Liver (tissue), 10 donors: ENCODE measurements at places on chromosomes 1 and 21.
A peak's percentile ranks its signal among the peaks of the same experiment; 100 is the strongest.

DNA sequence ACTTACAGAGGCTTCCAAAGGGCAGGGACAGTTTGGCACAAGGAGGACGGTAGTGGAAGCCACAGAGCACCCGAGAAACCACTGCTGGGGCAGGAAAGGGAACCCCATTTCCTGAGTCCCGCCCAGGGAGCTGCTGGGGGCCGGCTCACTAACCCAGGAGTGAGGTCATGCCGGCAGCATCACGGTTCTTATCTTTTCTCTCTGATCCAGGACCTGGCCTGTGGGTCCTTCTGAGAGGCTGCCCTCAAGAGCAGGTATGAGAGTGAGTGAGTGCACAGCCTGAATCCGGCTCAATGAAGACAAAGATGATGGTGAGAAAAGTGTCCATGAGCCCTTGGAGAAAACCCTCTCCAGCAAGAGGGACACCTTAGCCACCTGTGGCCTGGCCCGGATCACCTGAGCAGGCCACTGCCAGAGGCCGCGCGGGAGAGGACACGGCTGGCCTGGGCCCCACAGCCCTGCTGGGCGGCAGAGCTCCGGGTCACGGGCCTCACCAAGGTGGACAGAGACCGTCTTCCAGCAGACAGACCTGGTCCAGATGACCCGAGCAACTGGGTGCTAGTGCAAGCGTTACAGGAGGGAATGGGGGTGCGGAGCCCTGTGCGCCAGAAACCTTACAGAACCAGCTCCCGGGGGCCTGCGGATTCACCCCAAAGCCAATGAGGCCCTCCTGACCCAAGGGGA lies 94.9 kb downstream of the RIPK4 start:
- no peaks in the 10 kb centered on the region for H3K27me3 ChIP-seq
- H3K36me3 ChIP-seq, result no peaks in the 10 kb centered on the region
- H3K4me3 ChIP-seq, result no peak overlapping the region
- H3K27ac ChIP-seq, result no peak overlapping the region
- DNase-seq, result no peak
- H3K4me1 ChIP-seq, result no peaks in the 10 kb centered on the region

- no peaks in the 10 kb centered on the region for H3K4me1 ChIP-seq
- no peak overlapping the region for H3K27ac ChIP-seq
- H3K36me3 ChIP-seq, result peaks cover 23% of the 10 kb centered on the region
- H3K27me3 ChIP-seq, result no peaks in the 10 kb centered on the region
- DNase-seq, result no peak
Measured at GRCh38 chr1:229596925-229597699, 28.8 kb downstream of the TAF5L start.

DNA sequence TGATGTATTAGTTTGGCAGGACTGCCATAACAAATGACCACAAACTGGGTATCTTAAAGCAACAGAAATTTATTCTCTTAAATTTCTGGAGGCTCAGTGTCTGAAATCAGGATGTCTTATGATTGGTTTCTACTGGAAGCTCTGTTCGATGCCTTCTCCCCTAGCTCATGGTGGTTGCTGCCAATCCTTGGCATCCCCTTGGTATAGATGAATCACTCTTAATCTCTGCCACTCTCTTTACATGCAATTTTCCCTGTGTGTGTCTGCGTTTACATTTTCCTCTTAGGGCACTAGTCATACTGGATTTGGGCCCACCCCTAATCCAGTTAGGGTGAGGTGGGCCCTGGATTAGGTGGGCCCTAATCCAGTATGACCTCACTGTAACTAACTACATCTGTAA lies 54.7 kb upstream of the MPC2 start:
- no peaks in the 10 kb centered on the region for H3K27me3 ChIP-seq
- H3K36me3 ChIP-seq, result peaks cover 18% of the 10 kb centered on the region
- no peak overlapping the region for H3K4me3 ChIP-seq
- peaks cover 11% of the 10 kb centered on the region for H3K4me1 ChIP-seq

GRCh38 chr1:222813866-222814535 lies 838 bp upstream of the DISP1 start:
- H3K4me3 ChIP-seq, result no peak overlapping the region
- H3K36me3 ChIP-seq, result no peaks in the 10 kb centered on the region
- H3K27ac ChIP-seq, result peak overlapping the region; percentile 86
- H3K4me1 ChIP-seq, result no peaks in the 10 kb centered on the region

- H3K4me1 ChIP-seq, result peaks cover 38% of the 10 kb centered on the region
- DNase-seq, result peak; percentile 56
- peak within 1 kb of the TSS; percentile 94 for H3K27ac ChIP-seq
- H3K36me3 ChIP-seq, result no peaks in the 10 kb centered on the region
Measured at GRCh38 chr1:209674957-209675564, at the start of gene G0S2. G0S2 (plus strand) TSS chr1:209675412; CDS start chr1:209675685, 273 bp downstream.

DNA sequence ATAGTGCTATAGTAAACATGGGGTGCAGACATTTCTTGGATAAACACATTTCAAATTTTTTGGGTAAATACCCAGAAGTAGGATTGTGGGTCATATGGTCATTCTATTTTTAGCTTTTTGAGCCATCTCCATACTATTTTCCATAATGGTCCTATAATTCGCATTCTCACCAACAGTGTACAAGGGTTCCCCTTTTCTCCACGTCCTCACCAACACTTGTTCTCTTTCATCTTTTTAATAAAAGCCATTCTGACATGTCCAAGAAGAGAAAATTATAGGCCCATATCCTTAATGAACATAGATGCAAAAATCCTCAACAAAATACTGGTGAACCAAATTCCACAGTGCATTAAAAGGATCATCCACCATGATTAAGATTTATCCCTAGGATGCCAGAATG lies 8.9 kb downstream of the STUM start:
- no peaks in the 10 kb centered on the region for H3K27me3 ChIP-seq
- H3K4me3 ChIP-seq, result no peak overlapping the region
- H3K27ac ChIP-seq, result no peak overlapping the region
- no peak for DNase-seq

DNA sequence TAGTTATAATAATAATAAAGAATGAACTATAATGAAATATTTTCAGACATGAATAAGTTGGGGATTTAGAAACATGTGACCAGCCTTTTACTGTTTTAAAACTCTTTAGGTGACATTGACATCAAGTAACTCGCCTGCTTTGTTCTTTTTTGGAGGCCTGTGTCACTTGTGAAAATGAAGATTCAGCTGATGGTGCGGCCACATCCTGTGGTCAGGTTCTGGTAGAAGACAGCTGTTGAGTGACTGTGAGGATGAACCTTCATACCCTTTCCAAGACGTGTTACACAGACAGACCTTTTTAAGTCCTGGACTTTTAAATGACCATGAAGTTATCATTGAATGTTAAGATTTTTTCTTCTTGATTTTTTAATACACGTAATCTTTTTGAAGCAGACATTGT lies 10.3 kb downstream of the UTS2 start:
- no peak overlapping the region for H3K4me3 ChIP-seq
- H3K4me1 ChIP-seq, result no peaks in the 10 kb centered on the region
- no peak overlapping the region for H3K27ac ChIP-seq
- no peak for DNase-seq
- peaks cover 69% of the 10 kb centered on the region for H3K36me3 ChIP-seq

DNA sequence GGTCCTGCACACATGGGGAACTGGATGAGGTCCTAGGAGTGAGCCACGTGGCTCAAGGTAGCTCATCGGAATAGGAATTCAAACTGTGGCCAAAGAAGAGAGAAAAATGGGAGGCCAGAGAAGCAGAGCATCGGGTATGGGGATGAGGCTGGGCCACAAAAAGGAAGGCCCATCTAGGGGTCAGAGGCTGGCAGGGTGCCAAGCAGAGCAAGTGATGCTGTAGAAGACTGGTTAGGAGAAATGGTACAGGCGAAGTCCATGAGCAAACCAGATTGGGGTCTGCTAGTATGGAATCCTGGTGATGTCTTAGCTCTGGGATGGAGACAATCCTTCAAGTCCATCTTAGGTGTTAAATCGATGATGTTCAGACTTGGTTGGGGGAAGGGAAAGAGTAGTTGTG lies 68.0 kb downstream of the TEX35 start:
- H3K4me1 ChIP-seq, result no peaks in the 10 kb centered on the region
- no peaks in the 10 kb centered on the region for H3K27me3 ChIP-seq
- no peak overlapping the region for H3K4me3 ChIP-seq
- H3K27ac ChIP-seq, result no peak overlapping the region
- H3K36me3 ChIP-seq, result no peaks in the 10 kb centered on the region
- no peak for DNase-seq

GRCh38 chr1:31346785-31347184 lies 26.1 kb downstream of the FABP3 start:
- peak; percentile 44 for DNase-seq
- H3K4me3 ChIP-seq, result no peak overlapping the region
- no peaks in the 10 kb centered on the region for H3K27me3 ChIP-seq
- no peaks in the 10 kb centered on the region for H3K4me1 ChIP-seq

GRCh38 chr1:166029196-166029945 lies 137.4 kb downstream of the FAM78B start:
- H3K27ac ChIP-seq, result no peak overlapping the region
- H3K27me3 ChIP-seq, result no peaks in the 10 kb centered on the region
- peaks cover 4% of the 10 kb centered on the region for H3K4me1 ChIP-seq
- H3K36me3 ChIP-seq, result no peaks in the 10 kb centered on the region
- DNase-seq, result no peak
- no peak overlapping the region for H3K4me3 ChIP-seq

DNA sequence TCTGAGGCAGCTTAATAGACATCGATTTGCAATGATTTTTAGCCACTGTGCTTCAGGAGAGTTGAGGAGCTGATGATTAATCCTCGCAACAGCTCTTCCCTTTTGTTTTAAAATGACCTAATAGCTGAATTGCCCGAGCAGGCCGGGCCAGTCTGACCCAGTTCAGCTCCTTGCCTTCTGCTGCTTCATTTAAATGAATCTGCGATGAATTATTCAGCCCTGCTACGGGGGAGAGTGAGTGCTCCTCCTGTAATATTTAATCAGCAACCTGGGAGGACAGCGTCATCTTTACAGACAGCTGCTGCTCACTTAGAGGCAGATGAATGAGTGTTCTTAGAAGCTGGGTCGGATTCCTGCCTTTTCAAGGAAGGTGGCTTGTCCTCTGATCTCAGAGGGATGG lies 325.1 kb downstream of the CAMTA1 start:
- no peaks in the 10 kb centered on the region for H3K36me3 ChIP-seq
- no peaks in the 10 kb centered on the region for H3K27me3 ChIP-seq
- H3K27ac ChIP-seq, result no peak overlapping the region
- DNase-seq, result no peak
- peaks cover 12% of the 10 kb centered on the region for H3K4me1 ChIP-seq

GRCh38 chr1:219550201-219550600 lies 62.7 kb downstream of the ZC3H11B start:
- no peaks in the 10 kb centered on the region for H3K36me3 ChIP-seq
- no peak overlapping the region for H3K27ac ChIP-seq
- DNase-seq, result no peak
- no peaks in the 10 kb centered on the region for H3K27me3 ChIP-seq
- no peak overlapping the region for H3K4me3 ChIP-seq

- H3K27ac ChIP-seq, result peak overlapping the region; percentile 89
- H3K4me1 ChIP-seq, result no peaks in the 10 kb centered on the region
- no peak for DNase-seq
- H3K36me3 ChIP-seq, result no peaks in the 10 kb centered on the region
- H3K4me3 ChIP-seq, result no peak overlapping the region
- no peaks in the 10 kb centered on the region for H3K27me3 ChIP-seq
Measured at GRCh38 chr21:16418226-16418625, 688.4 kb downstream of the USP25 start.

DNA sequence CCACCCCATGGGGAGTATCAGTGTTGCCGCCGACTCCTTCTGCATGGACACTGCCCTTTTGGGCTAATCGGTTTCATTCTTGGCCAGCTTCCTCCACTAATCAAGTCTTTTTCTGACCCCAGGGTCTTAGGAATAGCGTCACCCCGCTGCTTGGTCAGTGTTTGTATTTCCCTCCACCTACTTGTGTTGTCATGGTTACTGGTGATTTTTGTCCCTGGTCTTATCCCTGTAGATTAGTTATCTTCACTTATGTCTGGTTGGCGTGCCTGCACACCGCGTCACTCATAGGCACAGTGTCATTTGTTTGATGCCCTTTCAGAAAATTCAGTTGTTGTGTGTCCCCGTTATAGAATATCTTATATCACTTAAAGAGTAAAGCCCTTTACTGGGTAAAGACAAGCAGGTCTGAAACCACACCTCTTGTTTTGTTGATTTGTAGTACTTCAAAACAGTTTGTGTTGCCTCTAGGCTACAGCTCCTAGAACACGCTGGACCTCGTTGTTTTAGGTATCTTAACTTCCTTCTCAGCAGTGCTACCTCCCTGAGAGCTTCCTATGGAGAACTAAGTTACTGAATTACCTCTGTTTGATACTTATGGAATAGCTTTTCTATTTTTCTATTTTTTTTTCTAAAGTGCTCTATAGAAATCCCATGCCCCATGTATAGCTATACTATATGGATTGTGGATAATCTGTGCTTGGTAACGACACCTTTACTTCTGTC lies 868 bp downstream of the PPP1R12B start:
- peaks cover 20% of the 10 kb centered on the region for H3K4me1 ChIP-seq
- H3K27ac ChIP-seq, result peak overlapping the region; percentile 97
- DNase-seq, result no peak
- H3K27me3 ChIP-seq, result no peaks in the 10 kb centered on the region
- no peaks in the 10 kb centered on the region for H3K36me3 ChIP-seq

- peak within 1 kb of the TSS; percentile 51 for H3K4me3 ChIP-seq
- no peak for DNase-seq
- H3K27ac ChIP-seq, result no peak within 1 kb of the TSS
- peaks cover 3% of the 10 kb centered on the region for H3K27me3 ChIP-seq
Measured at GRCh38 chr1:112508278-112509004, at the start of gene WNT2B. WNT2B (plus strand) TSS chr1:112508965; CDS start chr1:112509263, 298 bp downstream.

GRCh38 chr1:94068999-94069918 lies 51.7 kb downstream of the ABCA4 start:
- DNase-seq, result no peak
- peaks cover 8% of the 10 kb centered on the region for H3K4me1 ChIP-seq
- no peaks in the 10 kb centered on the region for H3K27me3 ChIP-seq

DNA sequence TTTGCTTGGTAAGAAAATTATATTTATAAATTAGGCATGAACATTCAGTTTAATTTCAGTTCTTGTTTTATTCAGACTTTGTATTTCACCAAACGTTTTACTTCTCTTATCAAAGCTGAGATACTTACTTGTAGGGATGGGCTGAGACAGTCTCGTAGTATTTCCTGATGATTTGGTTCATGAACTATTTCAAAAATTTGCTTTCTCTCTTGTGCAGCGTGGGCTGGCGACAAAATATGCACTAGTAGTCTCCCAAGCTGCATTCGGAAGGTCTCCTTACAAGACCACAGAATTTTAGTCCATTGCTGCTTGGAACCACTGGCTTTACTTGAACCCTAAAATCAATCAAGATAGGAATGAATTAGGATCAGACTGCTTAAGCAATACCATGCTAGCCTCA lies 91.7 kb upstream of the GNG4 start:
- H3K4me3 ChIP-seq, result no peak overlapping the region
- DNase-seq, result no peak
- H3K4me1 ChIP-seq, result peaks cover 1% of the 10 kb centered on the region

- peaks cover 2% of the 10 kb centered on the region for H3K4me1 ChIP-seq
- H3K4me3 ChIP-seq, result no peak overlapping the region
- DNase-seq, result no peak
- peaks cover 78% of the 10 kb centered on the region for H3K36me3 ChIP-seq
- H3K27ac ChIP-seq, result no peak overlapping the region
- H3K27me3 ChIP-seq, result no peaks in the 10 kb centered on the region
Measured at GRCh38 chr1:17630986-17631385, 91.5 kb downstream of the ARHGEF10L start.
